Activated T-helper 1 cell treated with Interleukin-2 at 50 U/mL for 16 hours (primary cell): ENCODE measurements at places on chromosomes 2 and 18.

DNA sequence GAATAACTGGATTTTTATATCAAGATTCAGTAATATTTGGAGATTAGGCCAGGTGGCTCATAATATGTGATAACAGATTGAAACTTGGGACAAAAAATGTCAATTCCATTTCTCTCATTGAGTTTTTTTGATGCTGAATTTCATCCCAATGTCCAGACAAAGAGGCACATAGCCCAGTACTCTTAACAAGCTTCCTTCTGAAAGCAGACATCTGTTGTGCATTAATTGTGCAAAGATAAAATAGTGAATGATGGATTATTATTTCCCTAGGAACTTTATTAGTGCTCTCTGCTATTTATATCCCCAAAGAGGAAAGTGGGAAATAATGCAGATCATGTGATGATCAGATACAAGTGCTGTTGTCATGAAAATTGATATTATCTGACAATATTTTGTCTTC is 234.1 kb downstream of the CCDC102B start:
- DNase-seq: no peak

GRCh38 chr2:123258877-123259539 is 766.1 kb upstream of the CNTNAP5 start:
- no peak for DNase-seq

- DNase-seq: no peak
Measured at GRCh38 chr2:169709981-169710380, 15.7 kb downstream of the PHOSPHO2 start.

DNA sequence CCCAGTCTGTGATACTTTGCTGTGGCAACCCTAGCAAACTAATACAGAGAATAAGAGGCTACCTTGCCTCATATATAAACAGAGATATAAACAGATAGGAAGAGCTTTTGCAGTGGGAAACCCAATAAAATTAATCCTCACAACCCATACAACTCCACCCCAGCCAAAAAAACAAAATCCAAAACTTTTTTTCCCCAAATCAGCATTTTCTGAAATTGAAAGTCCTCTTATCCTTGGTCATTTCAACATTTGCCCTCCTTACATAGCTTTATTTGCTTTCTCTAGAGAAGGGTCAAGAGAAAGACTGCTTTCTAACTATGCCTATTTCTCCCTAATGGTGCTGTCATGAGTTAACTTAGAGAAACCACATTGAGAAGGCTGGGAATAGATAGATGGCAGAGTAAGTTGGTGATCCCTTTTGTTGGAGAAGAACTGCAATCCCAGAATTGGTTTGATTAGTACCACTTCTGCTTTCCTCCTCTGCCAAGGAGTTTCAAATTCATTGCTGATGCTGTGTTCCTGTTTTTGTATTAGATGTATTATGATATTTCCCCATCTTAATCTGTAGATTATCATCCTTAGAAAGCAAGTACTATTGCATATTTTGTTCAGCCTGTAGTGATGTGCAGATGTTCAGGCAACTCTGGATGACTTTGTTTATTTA is 76.5 kb upstream of the B3GNT2 start:
- DNase-seq: no peak

DNA sequence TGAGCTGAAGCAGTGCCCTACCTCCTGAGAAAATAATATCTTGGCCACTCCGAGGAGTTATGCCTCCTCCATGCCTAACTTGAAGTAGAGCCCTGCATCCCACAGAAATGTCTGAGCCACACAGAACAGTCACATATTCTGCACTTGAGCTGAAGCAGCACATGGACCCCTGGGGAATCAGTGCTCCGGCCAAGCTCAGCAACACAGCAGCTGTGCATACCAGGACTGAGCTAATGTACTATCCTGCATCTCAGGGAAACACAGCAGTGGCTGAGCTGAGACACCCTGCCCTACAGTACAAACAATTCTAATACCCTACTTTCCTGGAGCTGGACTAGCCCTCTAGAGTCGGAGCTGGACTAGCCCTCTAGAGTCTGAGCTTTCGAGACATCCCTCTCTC is 166.9 kb downstream of the ZNF516 start:
- no peak for DNase-seq

- no peak for DNase-seq
Measured at GRCh38 chr18:28147674-28148171, 29.2 kb downstream of the CDH2 start.

- no peak for DNase-seq
Measured at GRCh38 chr2:94870440-94871225, 597 bp upstream of the TEKT4 start.

GRCh38 chr18:13435586-13436333 is 217.2 kb downstream of the LDLRAD4 start:
- DNase-seq: no peak

GRCh38 chr2:172726172-172726735 is 9.4 kb upstream of the RAPGEF4 start:
- DNase-seq: no peak

DNA sequence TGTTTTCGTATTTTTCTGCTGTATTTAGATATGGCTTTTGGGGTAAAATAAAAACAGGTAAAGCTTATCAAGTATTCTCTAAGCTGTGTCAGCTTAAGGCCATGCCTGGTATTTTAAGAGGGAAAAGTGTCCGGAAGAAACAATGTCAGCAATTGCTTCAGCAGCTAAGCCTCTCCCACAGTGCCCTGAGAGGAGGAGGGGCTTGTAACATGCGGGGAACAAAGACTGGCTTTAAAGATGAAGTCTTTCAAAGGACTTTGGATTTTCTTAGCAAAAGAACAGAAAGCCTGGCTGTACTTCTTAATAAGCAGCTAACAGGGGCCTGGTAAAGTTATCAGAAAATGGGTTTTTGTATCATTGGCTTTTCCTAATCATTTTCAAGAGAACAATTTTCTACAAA is 102.8 kb downstream of the PXDN start:
- no peak for DNase-seq

DNA sequence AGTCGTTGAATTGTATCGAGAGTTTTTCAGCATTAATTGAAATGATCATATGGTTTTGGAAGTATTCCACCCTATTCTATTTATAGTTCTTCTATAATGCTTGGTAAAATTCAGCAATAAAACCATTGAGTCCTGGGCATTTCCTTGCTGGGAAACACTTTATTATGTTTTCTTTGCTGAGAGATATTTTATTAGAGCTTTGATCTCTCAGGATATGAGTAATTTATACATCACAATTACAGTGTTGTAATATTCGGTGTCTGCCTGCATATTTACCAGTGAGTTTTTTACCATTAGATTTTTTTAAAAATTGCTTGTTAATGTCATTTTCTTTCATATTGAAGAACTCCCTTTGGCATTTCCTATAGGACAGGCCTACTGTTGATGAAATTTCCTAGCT is 402.7 kb upstream of the FSIP2 start:
- DNase-seq: no peak

- DNase-seq: no peak
Measured at GRCh38 chr18:46716827-46717226, 40.0 kb downstream of the ST8SIA5 start.

- DNase-seq: no peak
Measured at GRCh38 chr18:13302040-13302439, 83.5 kb downstream of the LDLRAD4 start.

DNA sequence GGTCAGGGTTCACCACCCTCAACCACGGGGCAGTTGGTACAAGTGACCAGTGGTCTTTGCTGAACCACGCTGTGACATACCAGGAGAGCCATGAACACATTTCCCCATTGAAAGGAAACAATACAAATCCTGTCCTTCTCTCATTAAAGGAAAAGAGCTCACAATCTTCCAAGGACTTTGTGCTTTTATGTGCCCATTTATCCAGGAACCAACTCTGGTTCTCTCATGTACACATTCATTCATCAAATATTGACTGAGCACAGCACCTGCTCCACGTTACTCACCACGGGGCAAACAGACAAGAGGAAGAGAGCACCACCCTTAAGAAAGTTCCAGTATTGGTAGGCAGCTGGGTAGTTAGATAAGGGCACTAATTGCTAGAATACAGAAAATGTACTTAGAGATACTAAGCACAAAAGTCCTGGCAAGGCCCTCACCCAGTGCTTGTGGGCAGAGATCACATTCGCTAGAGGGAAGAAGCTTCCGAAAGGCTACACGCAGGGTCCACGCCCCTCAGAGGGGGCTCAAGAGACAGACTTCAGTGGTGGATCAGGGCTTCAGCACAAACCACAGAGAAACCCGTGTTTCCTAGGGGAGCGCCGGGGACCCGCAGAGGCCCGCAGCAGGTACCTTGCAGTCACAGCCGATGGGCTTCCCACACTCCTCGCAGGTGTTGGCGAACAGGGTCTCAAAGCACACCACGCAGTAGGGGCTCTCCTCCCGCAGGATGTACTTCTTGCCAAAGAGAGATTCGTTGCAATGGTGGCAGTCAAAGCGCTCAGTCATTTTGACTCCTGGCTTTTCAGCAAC is 12.9 kb downstream of the FHL2 start:
- DNase-seq: no peak

DNA sequence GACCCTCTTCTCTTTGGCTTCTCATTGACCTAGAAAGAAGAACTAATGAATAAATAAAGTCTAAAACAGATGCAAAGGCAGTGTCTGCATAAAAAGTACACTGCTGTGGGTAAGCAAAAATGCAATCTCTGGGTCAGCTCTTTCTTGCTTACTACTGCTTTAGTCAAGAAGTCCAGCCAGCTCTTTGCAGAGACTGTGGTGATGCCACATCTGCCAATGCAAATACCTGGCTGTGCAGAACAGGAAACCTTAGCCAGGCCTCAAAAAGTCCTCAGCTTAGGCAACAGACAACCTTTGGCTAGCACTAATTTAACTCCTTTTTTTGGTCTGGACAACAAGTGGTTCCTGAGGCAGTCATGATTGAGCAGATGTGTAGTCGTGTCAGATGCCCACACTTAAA is 73.6 kb upstream of the RND3 start:
- DNase-seq: no peak

- no peak for DNase-seq
Measured at GRCh38 chr2:42581257-42581656, 12.8 kb downstream of the MTA3 start.

GRCh38 chr2:197077336-197077735 is 150.8 kb upstream of the PGAP1 start:
- DNase-seq: no peak

DNA sequence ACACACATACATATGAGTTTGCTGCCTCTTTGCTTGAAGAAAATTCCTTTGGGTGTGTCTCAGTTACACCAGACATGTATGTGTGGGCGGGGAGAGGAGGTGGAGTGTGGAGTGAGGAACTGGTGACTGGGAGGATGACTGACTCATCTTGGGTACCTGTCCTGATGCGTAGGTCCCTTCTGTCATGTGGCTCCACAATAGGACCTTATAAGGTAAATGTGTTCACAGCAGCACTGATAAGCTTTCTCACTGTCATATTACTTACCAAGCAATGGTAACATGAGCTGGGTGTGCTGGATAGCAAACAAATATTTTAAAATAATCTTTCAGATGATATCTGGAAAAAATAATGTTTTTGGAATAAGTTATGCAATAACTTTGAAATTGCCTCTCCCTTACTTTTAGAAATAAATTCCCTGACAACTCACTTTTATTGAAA is 45.1 kb downstream of the SLC9A2 start:
- DNase-seq: no peak

- no peak for DNase-seq
Measured at GRCh38 chr2:152468899-152469692, 134.1 kb downstream of the FMNL2 start.

GRCh38 chr18:74155276-74155675 is 7.0 kb downstream of the TIMM21 start:
- DNase-seq: no peak

DNA sequence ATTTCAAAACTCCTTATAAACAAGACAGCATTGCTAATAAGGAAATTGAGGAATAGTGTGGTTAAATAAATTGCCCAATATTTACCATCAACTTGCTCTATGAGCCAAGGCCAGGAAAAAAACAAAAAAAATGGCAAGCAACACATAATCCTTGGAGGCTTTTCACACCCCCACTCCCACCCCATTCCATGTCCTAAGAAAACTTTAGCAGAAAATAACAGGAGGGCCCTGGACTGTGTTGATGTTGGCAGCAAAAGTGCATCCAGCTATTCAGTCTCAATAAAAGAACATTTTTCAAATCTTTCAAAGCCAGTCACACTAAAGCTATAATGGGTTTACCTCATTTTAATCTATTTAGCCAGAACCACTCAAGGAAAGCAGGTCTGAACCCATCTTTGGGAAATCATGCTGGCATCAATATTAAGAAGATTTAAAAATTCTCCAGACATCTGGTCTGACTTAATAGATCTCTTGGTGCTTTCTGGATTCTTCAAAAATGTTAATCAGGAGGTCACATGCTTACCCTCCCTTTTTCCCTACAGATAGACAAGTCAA is 34.6 kb upstream of the STK17B start:
- no peak for DNase-seq

GRCh38 chr2:65357095-65357958 is 75.1 kb downstream of the SPRED2 start:
- no peak for DNase-seq

DNA sequence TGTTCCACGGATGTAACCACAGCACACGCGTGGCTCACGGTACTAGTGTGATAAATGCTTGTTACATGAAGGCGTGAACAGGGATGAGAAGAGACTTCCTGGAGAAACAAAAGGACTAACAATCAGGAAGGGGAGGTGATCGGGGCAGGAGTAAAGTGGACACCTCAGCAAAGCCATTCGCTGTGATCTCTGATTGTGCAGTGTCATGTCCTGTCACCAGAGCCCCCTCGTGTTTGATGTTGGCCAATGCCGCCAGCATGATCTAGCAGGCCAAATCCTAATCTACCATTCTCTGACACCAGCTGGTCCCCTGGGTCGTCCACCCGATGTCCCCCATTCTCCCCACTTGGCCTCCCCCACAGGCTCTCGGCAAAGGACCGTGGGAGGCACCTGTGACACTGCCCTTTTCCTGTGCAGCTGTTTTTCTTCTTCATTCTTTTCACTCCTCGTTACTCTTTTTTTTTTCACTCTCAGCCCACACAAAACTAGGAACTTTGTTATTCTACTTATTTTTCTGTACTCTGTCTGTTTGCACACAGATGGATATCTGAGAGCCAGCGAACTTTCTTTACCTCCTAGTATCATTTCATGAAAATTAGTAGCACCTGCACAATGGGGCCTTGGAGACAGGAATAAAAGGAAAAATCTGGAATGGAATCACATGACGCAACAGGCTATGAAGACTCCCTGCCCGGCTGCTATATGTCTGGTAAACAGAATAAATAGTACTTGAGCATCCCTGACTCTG is 146.8 kb downstream of the TGIF1 start:
- DNase-seq: no peak

- no peak for DNase-seq
Measured at GRCh38 chr2:45280794-45281193, 271.5 kb upstream of the SIX2 start.

DNA sequence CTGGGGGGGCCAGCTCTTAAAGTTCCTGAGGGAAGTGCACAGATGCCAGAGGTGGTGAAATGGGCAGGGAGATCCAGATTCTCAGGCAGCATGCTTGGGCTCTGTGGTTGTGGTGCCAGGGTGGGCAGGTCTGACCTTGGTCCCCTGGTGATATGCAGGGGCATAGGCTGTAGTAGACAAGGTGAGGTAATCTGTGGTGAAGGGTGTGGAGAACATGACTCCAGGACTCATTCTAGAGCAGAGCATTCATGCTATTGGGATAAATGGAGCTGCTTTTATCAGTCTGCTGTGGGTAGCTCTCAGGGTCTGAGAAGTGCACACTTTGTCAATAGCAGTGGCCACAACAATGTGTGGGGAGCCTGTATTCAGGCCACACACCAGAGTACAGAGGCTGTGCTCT is 16.9 kb downstream of the ACVR1C start:
- no peak for DNase-seq

GRCh38 chr18:45874491-45875184 is 49.2 kb downstream of the SIGLEC15 start:
- no peak for DNase-seq
